ENCODE measurements at places on chromosomes 7 and 10.

DNA sequence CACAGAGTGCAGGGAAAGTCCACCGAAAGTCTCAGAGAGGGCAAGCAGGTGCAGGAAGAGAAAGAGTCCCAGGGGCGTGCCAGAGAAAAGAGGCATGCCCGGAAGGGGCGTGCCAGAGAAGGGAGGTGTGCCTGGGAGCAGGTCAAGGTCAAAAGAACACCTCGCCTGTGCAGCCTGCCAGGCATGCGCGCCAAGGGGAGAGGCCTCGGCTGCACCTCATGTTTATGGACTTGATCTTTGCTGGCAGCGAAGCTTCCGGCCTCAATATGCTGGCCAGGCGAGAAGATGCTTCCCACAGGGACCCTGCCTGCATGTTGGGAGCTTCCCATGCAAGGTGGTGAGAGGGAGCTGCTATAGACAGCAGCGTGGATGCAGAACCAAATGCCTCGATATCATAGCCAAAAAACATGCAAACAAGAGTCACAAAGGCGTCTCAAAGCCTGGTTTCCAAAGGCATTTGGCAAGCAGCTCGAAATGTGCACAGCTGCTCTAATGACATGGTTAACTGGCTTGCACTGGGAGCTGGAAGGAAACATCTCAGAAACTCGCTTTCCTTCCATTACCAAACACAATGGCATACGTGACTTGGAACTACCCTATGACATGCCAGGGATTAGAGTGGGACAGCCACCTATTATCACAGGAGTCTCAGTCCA lies 192.5 kb upstream of the PPP2R2D start:
- no peak for DNase-seq

DNA sequence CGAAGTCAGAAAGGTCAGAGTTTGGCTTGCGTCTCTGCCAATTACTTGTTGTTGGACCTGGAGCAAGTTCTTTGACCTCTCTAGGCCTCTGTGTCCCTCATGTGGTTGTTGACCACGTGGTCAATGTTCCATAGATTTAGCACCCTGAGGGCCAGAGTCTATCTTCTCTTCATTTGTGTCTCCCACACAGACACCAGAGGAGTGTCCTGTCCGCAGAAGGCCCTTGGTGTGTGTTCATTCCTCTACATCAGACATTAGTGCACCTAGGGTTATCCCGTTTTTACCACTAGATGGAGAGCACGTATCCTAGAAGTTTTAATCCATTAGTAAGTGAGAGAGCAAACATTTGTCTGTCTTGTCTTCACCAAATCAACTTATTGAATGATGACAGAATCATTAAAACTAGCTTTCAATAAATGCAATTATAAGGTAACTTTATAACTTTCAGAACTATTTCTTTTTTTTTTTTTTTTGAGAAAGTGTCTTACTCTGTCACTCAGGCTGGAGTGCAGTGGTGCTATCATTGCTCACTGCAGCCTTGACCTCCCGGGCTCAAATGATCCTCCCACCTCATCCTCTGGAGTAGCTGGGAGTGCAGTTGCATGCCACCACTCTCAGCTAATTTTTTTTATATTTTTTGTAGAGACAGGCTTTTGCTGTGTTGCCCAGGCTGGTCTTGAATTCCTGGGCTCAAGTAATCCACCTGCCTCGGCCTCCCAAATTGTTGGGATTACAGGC lies 122.5 kb upstream of the ANKRD1 start:
- no peak for DNase-seq

DNA sequence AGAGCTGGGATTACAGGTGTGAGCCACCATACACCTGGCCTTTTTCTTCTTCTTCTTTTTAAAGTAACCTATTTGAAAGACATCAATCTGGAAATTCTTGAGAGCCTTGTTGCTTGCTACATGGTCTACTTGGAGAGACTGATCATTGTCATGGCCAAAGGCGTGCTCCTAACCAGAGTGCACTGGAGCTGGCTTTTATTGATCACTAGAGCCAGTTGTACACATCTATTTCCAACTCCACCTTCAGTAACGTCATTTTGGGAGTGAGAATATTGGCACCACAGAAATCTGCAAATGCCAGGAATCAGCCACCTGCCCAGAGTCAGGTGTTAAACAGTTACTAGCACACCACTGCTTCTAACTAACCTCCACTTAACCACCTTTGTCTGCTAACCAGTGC lies 735.1 kb downstream of the TYW1 start:
- no peak for DNase-seq

DNA sequence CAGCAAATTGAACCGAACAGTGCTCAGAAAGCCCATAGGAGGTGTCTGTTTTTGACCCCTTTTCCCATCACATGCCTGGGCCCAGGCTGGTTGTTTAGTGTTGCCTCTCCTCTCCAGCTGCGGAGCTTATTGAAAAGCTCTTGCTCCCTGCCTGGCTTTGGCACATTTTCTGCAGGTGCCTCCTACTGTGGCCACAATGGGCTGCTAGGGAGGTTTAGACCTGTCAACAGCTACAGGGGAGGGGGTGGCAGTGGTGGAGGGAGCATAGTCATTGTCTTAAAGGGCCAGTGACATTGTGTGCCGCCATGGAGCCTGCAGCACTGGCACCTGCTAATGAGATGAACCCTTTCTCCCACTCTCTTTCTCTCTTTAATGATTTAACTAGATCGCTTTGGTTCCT lies 13.2 kb upstream of the ENO4 start:
- no peak for DNase-seq
